Activated CD4-positive, alpha-beta T cell treated with anti-CD3 and anti-CD28 coated beads for 4 hours (primary cell): ENCODE measurements at places on chromosomes 16 and 17.

DNA sequence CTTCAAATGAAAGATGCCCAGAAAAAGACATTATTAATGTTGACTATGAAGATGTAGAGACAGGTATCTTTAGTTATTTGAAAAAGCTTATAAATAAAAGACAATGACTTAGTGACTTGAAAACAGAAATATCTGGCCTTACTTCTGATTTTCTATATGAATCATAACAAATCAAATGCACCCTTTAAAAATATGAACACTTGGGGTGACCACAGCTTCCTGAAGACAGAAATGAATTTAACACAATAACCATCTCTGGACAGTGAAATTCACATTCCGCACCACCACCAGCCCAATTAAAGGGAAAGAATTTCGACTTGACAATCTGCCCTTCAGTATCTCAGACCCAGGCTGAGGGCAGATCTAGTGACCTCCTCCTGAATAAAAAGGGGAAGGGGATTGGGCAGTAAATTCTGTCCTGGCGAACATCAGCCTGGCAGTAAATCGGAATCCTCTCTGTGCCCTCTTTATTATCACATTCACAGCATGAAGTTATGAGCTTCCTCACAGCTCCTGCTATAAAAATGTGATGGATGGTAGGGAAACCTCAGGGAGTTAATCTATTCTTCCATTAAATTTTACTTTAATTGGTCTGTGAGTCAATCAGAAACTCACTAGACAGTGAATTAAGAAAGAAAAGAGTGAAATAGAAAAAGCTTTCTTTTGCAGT lies 131.5 kb downstream of the SNX11 start:
- no peak for DNase-seq

GRCh38 chr16:46830902-46831647 lies at the start of gene C16orf87:
TSS of gene C16orf87 (minus strand) at chr16:46831180. CDS start at chr16:46831149, 31 bp downstream.
- DNase-seq = peak; percentile 92

GRCh38 chr16:27408602-27409031 lies 6.6 kb downstream of the IL21R start:
- no peak for DNase-seq

- DNase-seq = no peak
Measured at GRCh38 chr16:8436931-8437330, 153.4 kb downstream of the TMEM114 start.

- DNase-seq = no peak
Measured at GRCh38 chr16:20260215-20261009, 66.9 kb downstream of the GP2 start.

DNA sequence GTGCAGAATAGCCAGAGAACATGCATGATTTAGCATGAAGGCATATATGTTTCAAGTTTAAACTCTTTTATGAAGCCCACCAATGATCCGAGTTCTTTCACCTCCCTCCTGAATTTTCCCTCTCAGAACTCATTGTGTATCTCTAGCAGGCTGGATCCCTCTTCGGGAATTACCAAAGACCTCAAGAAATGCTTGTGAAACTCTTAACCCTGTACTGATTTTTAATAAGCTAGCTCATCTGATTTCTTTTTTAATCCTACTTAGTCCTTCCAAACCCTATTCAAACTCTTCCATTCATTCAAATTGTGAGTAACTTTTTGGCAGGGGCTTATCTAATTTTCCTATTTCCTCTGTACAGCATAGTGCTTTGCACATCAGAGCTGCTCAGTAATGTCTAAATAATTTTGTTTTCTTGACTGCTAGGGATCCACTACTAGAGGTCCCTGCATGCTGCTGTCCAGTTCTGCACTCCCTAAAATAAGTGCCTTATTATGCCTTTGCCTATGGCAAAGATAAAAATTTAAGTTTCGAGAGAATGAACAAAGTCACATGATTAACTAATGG lies 723.8 kb downstream of the CDH11 start:
- no peak for DNase-seq

- no peak for DNase-seq
Measured at GRCh38 chr17:22467720-22468119, 775.4 kb downstream of the KCNJ18 start.

DNA sequence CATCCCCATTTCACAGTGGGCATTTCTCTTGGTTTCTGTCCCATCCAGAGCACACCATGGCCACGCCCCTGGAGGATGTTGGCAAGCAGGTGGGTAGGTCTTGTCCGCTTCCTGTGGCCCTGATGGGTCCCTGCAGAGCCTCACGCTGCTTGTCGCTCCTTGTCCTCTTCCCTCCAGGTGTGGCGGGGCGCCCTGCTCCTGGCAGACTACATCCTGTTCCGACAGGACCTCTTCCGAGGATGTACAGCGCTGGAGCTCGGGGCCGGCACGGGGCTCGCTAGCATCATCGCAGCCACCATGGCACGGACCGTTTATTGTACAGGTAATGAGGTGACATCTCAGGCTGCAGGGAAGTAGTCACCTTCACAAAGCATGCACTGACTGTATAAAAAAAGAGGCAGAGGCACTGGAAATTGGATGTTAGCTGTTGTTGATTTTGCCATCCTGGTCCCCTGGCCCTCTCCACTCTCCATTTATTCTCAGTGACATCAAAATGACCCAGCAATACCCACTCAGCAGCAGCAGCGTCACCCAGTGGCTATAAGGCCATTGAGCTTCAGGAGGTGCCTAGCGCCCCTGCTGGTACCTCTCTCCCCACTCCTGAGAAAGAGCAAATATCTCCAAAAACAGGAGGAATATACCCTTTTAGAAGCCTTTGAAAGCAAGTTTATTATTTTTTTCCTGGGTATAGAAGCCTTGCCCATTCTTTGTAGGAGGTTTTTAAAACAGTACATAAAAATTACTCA lies 13.7 kb downstream of the METTL22 start:
- DNase-seq = no peak

GRCh38 chr16:85079785-85080570 lies 32.3 kb downstream of the CIBAR2 start:
- no peak for DNase-seq

DNA sequence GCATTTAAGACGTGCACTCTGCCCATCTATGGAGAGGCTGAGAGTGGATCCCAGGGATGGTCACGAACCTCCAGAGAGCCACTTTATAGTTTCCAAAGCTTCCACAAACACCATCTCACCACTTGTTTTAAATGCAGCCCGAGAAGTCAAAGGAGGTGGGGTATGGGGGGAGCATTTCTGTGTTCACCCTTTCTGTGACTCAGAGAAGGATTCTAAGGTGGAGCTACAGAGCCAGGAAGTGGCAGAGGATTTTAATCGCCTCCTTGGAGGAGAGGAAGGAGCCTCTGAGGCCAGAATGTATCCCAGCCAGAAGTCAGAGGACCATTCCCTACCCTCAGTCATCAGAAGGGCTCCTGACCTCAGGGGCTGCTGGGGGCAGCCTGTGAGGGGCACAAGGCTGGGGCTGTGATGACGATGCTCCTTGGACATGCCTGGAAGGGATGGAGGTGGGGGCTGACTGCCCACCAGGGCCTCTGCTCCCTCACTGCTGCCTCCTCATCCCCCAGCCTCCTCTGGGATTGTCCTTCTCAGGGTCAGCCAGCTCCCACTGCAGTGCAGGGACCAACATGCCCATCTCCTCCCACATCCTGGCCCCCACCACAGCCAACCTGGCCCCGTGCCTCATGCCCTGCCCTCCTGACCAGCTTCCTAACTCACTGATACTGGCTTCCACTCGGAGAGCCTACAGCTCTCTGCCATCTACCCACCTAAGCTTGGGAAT lies 2.8 kb downstream of the XYLT2 start:
- no peak for DNase-seq

DNA sequence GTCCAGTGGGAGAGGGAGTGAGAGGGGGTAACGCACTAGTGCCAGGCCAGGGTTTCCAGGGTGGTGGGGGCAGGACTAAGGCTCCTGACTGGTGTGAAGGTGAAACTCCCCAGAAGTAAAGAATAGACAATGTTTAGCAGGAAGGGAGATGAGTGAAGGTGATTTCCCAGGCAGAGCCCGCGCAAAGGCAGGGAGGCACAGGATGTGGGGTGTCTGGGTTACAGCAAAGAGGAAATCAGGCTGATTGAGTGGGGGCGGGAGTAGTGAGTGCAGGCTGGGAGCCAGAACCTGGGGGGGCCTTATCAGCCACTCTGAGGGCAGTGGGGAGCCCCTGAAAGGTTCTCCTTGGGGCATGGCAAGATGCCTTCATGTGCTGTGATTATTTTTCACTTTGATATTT lies 167.5 kb downstream of the UTP18 start:
- peak; percentile 70 for DNase-seq

DNA sequence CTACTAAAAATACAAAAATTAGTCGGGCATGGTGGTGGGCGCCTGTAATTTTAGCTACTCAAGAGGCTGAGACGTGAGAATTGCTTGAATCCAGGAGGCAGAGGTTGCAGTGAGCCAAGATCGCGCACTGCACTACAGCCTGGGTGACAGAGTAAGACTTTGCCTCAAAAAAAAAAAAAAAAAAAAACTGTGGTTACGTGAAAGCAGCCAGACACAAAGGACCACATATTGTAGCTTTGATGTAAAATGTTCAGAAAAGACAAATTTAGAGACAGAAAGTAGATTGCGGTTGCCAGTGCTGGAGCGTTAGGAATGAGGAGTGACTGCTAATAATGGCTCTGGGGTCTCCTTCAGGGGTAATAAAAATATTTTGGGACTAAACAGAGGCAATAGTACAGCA lies 4.0 kb upstream of the MEAK7 start:
- no peak for DNase-seq

DNA sequence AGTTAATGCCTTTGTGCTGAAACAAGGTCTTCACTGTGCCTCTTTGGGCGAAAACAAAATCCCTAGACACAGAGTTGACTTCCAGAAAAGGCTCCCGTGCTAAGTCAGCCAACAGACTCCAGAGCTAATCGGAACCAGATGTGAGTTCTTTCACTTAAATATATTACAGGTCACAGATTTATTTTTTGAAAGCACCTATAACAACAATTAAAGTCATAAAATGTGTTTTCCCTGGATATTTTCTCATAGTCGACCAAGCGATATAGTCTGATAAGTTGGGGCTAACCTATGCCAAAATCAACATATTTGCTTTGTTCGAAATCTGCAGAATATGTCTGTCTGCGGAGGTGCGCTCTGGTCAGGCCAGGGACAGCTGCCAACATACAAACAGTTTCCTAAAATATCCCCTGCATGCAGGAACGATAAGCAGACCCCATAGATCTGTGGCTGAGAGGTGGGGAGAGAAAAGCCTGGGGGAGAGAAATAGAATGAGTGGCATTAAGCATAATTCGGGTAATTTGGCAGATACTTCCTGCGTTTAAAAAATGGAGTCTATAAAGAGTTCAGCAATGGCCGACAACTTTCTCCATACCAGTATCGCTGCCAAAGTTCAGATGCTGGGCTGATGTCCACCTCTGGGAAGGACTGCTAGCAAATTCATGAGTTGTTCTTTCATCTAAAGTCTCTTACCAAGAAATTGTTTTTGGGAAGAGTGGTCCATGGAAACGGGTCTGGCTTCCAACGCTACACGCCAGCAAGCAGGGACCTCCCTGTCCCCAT lies 50.8 kb upstream of the MYH10 start:
- DNase-seq = no peak

DNA sequence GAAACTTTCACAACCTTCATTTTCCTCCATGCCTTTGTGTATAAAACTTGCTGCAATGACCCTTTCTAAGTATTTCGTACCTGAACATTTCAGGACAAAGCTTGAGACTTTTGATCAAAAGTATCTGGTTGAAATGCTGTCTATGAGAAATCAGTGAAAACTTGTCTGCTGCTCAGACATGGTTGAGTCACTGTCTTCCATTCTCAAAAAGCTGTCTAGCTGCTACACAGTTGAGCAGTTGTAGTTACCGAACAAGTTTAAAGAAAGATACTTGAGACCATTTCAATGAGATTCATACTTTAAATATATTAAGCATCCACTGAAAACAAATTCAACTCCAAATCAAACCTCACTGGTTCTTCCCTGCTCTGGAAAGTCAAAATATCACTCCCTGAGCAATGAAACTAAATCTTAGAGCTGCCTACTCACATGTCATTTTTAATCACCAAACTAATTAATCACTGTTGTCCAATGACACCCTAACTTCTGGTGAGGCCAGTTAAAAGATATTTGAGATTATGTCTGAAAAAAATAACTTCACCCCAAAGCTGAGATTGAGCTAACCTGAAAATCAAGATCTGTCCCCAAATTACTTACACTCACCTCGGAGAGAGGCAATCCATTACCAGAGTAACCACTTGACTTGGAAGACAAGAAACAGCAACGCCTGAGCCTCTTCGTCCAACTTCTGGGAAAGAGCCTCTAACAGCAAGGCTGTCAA lies 488 bp downstream of the TMEM100 start:
- no peak for DNase-seq

- DNase-seq = no peak
Measured at GRCh38 chr17:81890447-81891302, 711 bp downstream of the ALYREF start.

DNA sequence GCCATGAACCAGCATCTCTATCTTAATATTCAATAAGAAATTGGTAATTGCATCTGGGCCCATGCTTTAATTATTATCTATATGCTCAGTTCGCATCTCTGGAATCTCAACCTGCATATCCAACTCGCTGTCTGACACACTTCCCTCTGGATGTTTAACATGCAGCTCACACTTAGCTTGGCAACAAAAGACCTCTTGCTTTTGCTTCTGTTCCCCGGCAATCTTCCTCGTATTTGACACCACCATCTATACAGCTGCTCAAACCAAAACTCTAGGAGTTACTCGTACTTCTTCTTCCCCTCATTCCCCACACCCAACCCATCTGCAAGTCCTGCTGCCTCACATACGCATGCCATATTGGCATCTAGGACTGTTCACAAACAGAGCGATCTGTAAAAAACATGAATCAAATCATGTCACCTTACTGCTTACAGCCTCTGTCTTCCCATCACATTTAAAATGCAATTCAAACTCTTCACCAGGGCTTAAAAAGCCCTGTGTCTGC lies 300.6 kb downstream of the CEP112 start:
- DNase-seq = no peak

- no peak for DNase-seq
Measured at GRCh38 chr17:45437465-45438283, 5.0 kb upstream of the ARHGAP27 start.

DNA sequence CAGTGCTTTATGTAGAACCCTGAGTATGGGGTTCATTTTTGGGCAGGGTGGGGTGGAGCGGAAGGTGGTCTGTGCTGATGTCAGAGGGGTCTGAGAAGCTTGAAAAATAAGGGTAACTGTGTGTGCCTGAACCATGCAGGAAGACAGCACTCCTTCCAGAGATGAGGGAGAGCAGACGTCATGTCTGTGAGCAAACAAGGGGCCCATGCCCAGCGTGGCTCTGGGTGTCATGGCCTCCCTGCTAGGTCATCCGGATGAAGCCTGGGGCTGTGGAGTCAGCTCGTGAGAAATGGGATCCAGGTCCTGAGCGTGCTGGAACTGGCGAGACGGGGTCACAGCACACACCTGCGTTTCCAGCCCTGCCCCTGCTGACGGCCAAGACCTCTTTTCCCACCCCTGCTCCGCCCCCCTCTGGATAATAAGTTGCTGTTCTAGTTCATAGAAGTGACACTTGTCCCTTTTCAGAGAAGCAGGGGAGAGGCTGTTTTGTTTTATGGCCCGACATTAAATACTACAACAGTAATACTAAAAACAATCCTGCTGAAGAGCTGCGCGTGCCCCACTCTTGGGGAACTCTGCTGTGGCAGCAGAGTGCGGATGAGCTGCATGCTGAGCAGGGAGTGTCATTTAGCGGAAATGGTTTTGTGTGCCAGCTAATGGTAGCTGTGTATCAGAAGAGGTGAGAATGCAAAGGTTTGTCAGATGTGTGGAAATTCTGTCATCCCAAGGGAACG lies 92.6 kb downstream of the RPTOR start:
- DNase-seq = no peak
